IMR-90 (cell line): ENCODE measurements at places on chromosomes 5 and 9. TPM values are rescaled to one million over a fixed set of nuclear protein-coding genes. Genes with fewer than 3 reads are reported as not detected.

HAPLN1 gene
- under 0.01 and 0.56 TPM in 2 replicates for total RNA-seq

DNA sequence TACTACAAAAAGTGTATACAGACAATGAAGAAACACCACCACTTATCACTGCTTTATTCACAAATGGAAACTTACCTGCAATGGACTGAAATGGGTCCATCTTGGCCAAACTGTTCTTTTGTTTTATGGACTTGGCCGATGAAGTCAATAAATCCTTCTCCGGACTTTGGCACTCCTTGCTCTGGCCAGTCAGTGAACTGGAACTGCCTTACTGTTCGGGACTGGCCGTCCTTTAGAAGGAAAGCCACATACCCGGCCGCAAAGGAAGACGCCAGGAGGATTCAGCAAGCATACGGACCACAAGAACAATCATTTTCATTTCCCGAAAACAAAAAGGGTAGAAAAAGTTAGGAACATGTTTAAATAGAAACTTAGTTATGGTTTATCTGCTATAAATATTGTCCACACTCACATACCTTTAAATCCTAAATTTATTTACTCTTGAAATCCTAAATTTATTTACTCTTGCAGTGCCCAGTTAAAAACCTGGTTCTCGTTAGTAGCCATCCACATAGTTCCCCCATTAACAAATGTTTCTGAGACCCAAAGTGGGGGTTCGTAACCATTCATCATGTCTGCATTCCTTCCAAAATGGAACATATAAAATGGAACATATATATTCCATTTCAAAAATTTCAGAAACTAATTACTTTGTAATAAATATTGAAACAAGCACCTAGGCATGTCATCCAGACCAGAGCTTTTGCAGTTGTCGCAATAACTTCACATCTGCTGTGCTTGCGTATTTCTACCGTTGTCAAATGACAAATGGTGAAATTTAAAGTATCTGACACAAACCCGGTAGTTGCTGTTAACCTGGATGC is 532.1 kb upstream of the DMAC1 start:
- DNase-seq, result no peak

DNA sequence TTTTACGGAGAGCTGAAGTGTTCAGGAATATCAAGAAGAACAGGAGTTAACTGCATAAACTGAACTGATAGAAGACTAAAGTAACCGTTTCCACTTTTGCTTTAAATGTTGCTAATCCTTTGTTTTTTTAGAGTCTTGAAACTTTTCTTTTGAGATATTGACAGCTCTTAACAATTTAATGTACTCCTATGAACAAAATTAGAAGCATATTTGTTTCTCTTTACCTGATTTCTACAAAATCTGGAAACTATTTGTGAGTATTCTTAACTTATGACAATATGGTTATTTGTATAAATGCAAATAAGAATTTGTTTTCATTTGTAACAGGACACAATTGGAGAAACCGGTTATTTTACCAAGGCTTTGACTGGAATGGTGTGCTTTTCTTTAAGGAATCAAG is 89.5 kb upstream of the FAM120A start:
- DNase-seq, result no peak

GRCh38 chr5:14445576-14446290 is 135.9 kb upstream of the OTULINL start:
- DNase-seq, result no peak

- no peak for DNase-seq
Measured at GRCh38 chr5:128965011-128965637, at the start of gene SLC27A6. SLC27A6 (plus strand) TSS chr5:128965488; CDS start chr5:128966138, 650 bp downstream.

DNA sequence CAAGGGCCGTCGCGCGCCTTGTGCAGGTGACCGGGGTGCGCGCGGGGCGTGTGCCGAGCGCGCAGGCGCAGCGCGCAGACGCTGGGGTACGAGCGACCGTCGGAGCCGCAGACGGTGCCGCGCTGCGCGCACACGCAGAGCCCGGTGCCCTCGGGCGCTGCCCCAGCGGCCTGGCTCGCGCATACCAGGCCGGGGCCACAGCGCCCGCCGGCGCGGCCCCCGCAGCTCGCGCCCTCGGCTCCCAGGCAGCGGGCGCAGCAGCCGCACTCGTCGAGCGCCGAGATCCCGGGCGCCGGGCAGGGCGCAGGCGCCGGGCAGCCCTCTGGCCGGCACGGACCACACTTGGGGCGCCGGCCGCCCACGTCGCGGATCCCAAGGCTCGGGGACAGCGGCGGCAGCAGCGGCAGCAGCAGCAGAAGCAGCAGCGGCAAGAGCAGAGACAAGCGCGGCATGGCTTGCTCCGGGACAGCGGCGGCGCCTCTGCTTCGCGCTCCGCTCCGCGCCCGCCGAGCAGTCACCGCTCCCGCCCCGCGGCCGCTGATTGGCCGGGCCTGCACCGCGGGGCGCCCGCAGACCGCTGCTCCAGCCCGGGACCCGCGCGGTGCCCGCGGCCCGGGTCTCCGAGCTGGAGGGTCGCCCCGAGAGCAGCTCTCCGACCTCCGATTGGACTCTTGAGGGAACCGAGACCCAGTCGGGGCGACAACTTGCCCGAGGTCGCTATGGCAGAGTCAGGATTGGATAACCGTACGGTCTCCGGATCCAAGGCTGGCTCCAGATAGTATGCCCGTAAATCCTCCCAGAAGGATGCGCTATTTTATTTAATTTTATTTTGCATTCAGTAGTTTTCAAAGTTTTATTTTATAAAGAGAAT is at the start of gene IGFBPL1:
IGFBPL1 (minus strand) TSS at position 482 of the 871 bp plus-strand sequence; CDS start at position 452, 30 bp downstream.
- no peak for DNase-seq

GRCh38 chr9:32069969-32070368 is 314.5 kb upstream of the ACO1 start:
- DNase-seq, result no peak

DNA sequence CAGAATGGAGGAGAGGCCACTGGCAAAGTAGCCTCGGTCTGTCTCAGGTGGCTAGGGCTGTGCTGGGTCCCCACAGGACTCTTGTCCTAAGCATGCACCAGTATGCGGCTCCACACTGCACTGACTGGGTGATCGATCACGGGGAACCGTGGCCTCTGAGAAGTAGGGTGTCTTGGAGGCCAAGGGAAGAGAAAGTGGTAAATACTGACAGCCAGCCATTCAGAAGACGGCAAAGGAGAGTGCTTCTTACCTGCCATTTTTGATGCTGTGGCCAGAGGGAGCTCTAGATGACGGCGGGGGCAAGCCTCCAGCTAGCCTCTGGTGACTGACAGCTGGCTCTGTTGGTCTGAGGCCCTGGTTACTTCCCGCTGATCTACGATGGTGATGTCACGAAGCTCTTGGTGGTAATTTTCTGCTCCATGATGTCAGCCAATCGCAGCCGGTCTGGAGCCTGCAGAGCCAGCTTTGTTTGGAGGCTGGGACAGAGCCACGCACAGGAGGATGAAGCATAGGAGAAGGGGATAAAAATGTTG is 40.4 kb upstream of the GADD45G start:
- DNase-seq, result no peak

GRCh38 chr5:1443171-1443570 is 2.1 kb downstream of the SLC6A3 start:
- DNase-seq, result no peak

GRCh38 chr9:107542411-107543157 is 53.0 kb upstream of the KLF4 start:
- no peak for DNase-seq
